ENCODE measurements at places on chromosomes 2 and 18.

- no peak for DNase-seq
These were observed 237.0 kb downstream of the HNMT start for GRCh38 chr2:138201286-138201685.

- no peak for DNase-seq
These were observed 31.6 kb downstream of the CYBRD1 start for GRCh38 chr2:171553858-171554257.

DNA sequence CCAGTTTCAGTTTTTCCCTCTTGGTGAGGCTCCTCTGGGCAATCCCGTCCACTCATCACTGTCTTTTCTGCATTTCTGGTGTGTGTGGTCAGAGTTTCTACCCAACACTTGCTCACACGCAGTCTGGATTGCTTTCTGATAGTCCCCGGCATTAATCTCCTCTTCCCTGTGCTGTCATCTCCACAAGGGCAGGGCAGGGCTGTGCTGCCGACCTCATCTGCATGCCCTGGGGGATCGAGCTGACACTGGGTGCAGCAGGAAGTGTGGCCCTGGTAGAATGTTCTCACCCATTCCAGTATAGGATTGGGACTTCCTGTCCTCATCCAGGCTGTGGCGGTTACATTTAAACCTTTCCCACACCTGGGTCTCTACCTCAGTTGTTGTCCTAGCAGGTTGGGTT is 80.0 kb upstream of the FAM136A start:
- DNase-seq, result no peak

GRCh38 chr2:59756150-59756549 is 797.3 kb downstream of the BCL11A start:
- no peak for DNase-seq

GRCh38 chr2:240401308-240401707 is 34.2 kb upstream of the GPC1 start:
- DNase-seq, result no peak

DNA sequence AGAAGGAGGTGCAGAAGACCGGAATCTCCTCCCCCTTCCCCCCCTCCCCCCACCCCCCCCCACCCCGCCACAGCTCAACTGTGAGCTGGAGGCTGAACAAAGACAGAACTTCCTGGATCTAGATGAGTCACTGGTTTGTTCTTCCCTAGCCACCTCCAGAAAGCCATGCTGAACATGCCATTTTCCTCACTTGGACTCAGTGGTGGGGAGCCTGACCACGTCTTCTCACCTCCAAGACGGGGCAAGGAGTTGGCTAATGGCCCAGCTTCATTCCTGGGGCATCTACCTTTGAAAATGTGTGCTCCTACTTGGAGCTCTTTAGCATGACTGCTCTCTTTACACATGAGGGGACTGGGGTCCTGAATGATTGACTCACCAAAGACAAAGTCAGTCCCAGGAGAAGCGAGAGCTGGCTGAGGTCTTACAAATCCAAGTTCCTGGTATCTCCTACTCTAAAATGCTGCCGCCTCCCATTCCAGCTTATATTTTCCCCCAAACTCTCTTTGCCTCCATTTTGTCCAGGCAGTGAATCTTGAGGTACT is 22.6 kb upstream of the FZD5 start:
- no peak for DNase-seq

- no peak for DNase-seq
These were observed 149.0 kb upstream of the ZNF516 start for GRCh38 chr18:76643996-76644395.

DNA sequence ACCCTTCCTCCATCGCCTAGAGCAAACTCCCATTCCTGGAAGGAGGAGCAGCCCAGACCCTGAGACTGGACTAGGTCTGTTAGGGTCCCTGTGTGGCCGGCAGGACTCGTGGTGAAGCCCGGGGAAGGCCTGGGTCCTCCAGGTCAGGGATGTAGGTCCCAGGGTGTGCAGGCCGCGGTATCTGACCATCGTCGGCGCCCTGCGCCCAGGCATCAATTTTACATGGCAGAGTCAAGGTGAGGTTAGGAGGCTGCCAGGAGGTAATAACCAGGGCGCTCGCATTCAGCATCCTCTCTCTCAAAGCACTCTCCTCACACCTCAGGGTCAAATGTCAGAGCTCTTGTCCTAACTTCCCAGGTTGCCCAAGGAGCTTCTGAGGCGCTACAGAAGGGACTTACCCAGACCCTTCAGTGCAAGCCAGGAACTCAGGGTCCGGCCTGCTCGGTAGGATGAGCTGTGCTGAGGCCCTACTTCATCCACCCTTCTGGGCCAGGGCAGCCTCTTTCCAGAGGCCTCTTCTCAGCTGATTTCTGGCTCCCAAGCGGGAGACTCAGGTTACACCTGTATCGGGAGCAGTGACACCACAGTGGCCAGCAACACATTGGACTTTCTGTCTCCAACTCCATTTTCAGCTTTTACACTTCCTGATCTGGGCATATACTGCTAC is 628 bp downstream of the SH2D6 start:
- no peak for DNase-seq

- no peak for DNase-seq
These were observed 36.0 kb downstream of the PPP4R3B start for GRCh38 chr2:55581435-55581834.

DNA sequence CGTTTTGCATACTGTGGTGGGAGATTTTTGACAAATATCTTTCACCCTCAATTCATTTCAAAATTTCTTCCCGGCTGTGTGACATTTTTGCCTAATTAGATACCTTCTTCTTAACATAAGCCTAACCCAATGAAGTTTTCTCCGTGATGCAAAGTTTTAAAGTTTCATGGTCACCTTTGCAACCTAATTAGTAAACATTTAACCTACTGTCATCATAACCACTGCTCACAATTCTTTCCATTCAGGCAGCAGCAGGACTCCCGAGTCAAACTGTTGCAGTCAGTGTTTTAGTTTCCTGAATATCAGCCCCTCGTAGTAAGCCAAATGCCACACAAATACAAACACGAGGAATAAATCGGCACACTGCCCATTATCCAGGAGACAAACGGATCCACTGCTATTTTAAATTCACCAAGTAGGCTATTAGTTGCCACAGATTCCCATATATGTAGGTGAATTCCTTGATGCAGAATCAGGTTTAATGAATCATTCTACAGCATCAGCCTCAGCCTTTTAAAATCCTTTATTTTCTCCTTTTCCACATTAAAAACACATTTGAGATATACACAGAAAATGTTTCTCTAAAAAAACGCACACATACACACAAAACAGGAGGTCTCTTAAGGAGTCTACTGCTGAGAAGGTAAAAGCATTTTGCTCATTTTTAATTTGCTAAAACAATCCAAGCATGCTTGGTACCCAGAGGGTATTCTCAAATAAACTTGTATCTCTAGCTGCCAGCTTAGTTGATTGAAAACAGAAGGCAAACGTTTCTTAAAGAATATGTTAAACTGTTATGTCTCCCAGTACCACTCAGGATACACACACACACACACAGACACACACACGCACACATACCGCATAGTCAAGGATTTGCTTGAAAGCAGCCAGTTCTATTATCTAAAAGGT is 106.5 kb upstream of the KCTD1 start:
- DNase-seq, result no peak

- DNase-seq, result no peak
These were observed 7.8 kb upstream of the FSHR start for GRCh38 chr2:49162151-49162550.

GRCh38 chr2:219446101-219446504 is 11.5 kb downstream of the SPEG start:
- DNase-seq, result no peak

DNA sequence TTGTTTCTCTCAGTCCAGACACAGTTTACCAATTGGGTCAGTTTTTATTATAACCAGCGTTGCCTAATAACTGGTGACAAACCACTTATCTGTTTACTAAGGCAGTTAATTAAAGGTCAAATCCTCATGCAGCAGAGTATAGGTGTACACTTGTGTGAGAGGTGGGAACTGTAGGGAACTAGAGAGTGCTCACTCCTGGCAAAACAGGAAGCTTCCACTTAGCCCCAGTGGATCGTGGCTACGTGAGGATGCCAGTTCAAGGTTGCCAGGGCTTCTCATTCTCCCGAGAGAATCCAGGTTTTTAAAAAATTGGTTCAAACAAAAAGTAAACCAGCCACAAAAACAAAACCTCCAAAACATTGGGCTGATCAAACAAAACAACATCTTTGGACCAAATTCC is 8.1 kb downstream of the CYBRD1 start:
- no peak for DNase-seq

- DNase-seq, result no peak
These were observed 404.1 kb downstream of the ZEB2 start for GRCh38 chr2:144115739-144116291.

DNA sequence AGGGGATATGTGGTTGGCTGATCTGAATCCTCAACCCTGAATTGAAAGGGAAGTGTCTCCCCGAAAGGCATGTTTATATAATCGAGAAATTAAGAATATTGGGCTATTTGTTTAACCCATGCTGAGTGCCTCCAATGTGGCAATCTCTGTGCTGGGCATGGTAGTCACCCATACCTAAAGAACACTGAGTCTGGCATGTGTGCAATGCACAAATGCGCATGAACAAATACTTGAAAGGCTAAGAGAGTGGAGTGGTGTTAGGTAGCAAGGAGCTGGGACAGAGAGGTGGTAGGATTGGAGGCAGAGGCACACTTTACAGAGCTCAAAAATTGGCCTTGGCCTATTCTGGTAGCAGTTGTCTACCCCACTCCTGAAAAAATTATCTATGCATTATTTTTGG is 645.1 kb upstream of the FAM98A start:
- no peak for DNase-seq

DNA sequence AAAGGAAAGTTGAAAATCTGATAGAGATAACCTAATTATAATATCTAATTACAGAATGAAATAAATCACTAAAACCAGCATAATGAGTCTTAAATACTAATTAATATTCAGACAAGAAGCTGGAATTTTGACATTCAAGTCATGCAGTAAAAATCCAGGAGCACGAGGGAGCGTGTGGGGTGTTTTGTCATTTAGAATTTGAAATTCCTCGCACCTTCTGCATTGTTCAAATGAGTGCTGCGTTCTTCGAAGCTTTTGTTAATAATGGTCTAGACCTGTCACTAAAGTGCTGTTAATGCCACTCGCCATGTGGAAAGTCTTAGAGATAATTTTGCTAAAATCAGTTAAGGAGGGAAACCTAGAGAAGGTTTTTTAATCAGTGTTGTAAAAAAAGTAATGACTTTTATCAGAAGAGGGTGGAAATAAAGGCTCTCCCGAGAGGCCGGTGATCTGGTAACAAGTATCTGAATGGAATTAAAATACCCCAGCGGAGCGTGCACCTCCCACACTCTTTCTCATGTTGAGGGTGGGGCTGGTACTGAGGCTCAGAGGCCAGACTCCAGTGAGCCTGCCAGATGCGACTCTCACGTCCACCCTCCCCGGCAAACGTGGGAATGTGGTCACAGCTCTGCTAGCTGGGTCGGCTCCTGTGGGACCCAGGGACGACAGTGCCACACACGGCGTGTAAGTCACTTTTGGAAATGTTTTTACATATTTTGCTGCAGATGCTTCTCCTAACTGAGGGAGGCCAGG is 69.4 kb upstream of the MYT1L start:
- DNase-seq, result no peak

- DNase-seq, result no peak
These were observed 17.2 kb upstream of the SDC1 start for GRCh38 chr2:20241973-20242726.

GRCh38 chr18:13006531-13007247 is 15.5 kb downstream of the CEP192 start:
- DNase-seq, result no peak

- DNase-seq, result no peak
These were observed 114.1 kb downstream of the NDUFA10 start for GRCh38 chr2:239910851-239911640.

DNA sequence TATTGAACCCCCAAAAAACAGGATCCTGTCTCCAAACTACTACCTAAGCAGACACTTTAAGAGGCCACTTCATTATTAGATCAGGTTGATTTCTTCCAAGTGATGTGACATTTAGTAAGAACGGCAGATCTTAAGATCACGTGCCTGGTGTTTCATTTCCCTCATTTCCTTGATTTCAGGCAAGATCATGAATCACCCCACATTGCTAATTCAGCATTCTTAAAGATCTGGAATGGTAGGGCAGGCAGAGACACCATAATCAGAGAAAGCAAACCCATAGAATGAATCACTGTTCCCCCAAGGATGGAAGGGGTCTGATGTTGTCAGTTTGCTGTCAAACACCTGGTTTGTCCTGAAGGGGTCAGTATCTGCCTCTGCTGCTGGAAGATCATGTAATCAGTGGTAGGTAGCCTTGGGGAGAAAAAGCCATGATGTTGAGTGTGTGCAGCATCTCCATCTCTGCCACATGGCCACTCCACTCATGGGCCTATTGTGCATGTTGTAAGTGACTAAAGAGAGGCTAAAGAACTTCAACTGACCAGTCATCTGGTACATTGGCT is 133.9 kb downstream of the ARHGAP15 start:
- DNase-seq, result no peak

- no peak for DNase-seq
These were observed 34.9 kb upstream of the AFTPH start for GRCh38 chr2:64489081-64489751.

DNA sequence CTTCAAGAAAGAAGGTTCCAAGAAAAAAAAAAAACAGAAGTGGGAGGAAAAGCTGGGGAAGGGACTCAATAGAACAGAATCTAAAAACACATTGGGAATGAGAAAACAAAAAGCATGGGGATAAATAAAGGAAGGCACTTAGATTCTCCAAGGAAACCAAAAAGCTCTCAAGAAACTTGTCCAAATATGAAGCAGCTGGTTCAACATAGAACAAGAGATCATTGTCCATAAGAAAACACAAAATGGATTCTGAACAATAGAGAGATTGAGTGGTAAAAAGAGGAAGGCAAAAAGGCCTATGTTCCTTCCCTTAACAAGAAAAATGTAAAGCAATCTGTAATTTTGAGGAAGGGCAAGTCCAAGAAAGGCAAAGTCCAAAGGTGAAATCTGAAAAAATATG is 32.9 kb upstream of the ALK start:
- no peak for DNase-seq

DNA sequence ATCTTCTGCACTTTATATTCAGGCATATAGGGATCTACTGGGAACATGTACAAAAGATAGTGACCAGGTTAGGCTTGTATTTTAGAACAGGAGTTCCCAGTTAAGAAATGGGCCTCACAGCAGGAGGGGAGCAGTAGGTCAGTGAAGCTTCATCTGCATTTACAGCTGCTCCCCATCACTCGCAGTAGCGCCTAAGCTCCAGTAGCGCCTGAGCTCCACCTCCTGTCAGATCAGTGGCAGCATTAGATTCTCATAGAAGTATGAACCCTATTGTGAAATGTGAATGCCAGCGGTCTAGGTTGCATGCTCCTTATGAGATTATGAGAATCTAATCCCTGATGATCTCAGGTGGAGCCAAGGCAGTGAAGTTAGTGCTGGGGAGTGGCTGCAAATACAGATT is 224.4 kb upstream of the CYRIA start:
- DNase-seq, result no peak

DNA sequence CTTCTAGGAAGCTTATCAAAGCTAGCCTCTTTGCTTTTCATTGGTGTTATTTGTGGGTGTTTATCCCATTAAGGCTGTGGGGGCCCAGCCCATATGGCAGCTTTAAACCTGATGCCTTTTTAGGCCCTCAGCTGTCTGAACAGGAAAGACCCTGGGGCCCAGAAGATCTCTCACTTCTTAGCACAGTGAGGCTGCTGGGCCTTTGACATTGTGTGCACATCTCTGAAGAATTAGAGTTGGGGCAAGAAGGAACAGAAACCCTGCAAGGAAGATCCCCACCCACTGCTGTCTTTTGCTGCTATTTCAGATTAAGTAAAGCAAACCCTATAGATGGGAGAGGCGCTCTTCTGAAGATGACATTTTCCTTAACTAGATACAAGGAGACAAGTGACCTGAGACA is 250.0 kb downstream of the SMAD2 start:
- DNase-seq, result no peak
